ENCODE measurements at places on chromosomes 1 and 21. TPM values are rescaled to one million over a fixed set of nuclear protein-coding genes. Genes with fewer than 3 reads are reported as not detected.

LCE2A gene
- total RNA-seq = not detected

TNFRSF14 gene
- total RNA-seq = 11.6 TPM

RNF186 gene
- not detected for total RNA-seq

LRRC39 gene
- 123 TPM for total RNA-seq

TMEM269 gene
- total RNA-seq = not detected

LCE2B gene
- not detected for total RNA-seq

GJA8 gene
- not detected for total RNA-seq

MRTO4 gene
- total RNA-seq = 17.2 TPM

FAM177B gene
- total RNA-seq = 0.16 TPM

PDE9A gene
- 4.0 TPM for total RNA-seq

TNFAIP8L2 gene
- 7.9 TPM for total RNA-seq

TCHH gene
- total RNA-seq = 0.05 TPM
